Pulmonary artery endothelial cell (primary cell): ENCODE measurements at places on chromosomes 5 and 9. TPM values are rescaled to one million over a fixed set of nuclear protein-coding genes. Genes with fewer than 3 reads are reported as not detected.

The ZNF346 gene
- total RNA-seq = 21.7 and 24.4 TPM in 2 replicates

The SPATA31A6 gene
- not detected in 2 replicates for total RNA-seq

The FAXDC2 gene
- 1.5 and 5.0 TPM in 2 replicates for total RNA-seq

The TMC1 gene
- 0.46 and 0.99 TPM in 2 replicates for total RNA-seq

- DNase-seq = no peak
Measured at GRCh38 chr5:138109463-138110265, 25.8 kb downstream of the WNT8A start.

DNA sequence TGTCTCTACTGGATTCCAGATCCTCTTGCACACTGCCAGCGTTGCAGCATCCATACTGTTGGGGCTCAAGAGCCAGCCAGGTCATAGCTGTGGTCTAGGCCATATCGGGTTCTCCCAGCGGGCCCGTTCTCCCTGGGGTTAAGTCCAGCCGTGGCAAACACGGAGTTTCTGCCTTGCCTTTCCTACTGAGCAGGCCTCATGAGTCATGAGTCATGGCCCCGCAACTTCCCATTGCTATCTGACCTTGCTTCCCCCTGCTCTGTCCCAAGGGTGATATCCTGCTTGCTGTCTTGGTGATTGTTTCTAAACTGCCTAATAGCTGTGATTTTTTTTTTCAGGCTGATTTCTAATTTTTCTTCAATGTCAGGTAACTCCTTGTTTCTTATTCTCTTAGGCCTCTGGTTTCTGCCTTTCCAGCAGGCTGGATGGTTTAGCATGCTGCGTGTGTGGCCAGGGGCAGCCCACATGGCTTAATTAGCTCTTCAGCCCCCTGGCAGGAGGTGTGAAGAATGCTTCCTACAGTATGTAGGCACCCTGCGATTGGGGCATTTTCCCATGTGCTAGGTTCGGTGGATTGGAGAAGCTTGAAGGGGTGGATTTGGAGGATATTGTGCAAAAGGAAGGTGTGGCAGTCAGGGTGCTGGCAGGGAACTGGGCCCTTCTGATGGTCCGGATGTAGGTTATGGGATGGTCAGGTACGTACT, 18.7 kb downstream of the DAPK1 start:
- peak; percentile 80 for DNase-seq
